Muscle of leg (tissue), 16 donors: ENCODE measurements at places on chromosomes 6 and 20. TPM values are rescaled to one million over a fixed set of nuclear protein-coding genes. Genes with fewer than 3 reads are reported as not detected.

DNA sequence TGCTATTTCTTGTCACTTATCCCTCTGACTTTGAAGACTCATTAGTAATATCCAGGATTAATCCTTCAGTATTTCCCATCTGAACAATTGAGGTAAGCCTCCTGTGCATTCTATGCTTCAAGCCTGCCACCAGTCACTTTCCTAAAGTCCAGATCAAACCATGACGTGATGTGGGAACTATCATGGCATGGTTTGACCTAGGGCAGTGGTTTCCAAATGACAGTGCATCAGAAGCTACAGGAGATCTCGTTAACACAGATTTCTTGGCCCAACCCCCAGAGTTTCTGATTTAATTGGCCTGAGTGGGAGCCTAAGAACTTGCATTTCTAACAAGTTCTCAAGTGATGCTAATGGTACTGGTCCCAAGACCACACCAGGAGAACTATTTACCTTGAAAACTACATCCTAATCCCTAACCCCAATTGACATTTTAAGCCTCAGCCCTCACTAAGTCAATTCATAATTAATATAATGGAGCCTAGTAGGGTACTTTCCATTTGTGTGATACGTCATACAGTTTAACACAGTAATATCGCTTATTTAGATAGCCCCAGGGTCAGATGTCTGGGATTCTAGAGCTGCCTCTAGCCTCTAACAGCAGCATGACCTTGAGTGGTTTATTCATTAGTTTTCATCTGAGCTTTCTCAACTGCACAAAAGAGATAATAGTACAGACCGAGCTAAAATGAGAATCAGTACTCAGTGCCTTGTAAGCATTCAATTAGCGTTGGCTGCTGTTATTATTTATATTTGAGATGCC is 907.6 kb downstream of the TFAP2A start:
- no peak for DNase-seq

DNA sequence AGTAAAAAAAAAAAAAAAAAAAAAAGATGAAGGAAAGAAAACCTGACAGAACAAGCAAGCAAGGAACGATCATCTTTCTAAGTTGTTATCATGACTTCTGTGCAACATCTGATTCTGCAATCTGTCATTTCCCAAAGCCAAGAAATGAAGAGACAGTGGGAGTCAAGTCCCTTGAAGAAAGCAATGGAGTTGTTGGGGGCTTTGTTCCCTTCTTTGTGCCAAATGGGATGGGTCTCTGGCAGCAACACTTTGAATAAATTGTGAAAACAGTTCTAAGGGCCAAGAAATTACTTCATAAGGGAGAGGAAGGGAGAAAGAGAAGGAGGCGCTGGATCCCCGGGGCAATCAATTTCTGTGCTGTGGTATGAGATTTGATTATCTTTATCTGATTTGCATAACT is 33.3 kb upstream of the RSPO3 start:
- peak; percentile 67 for DNase-seq

DNA sequence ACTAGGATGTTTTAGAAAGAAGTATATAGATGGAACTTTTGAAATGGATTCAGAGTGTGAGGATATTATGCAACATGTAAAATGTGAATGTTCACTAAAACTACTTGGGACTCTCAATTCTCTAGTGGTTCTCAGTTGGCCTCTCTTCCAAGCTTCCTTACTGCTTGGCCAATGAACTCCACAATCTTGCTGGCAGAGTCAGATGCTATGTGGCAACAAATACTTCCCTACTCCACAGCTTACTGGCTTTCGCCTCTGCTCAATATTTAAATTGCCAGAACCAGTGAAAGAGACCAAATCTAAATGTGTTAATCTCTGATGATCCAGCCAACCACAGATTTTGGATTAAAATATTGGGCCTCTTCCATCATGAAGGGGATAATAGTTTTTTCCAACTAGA is 138.4 kb downstream of the HTR1B start:
- DNase-seq, result peak; percentile 84

DNA sequence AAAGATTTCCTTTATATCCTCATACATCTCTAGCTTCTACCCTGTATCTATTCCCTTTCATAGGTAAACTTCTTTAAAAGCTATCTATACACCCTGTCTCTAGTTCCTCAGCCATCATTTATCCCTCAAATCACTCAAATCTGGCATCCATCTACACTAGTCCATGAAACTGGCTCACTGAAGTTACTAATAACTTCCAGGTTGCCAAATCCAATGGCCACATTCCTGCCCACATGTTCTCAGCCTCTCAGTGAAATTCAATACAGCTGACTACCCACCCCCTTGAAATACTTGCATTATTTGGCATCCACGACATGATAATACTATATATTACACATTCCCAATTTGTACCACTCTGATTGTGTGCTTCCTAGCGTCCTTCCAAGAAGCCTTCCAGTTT is 8.7 kb downstream of the REPS1 start:
- DNase-seq, result no peak

GRCh38 chr6:56475736-56476457 is 166.8 kb downstream of the DST start:
- DNase-seq, result peak; percentile 42

- no peak for DNase-seq
These were observed 40.4 kb upstream of the PRELID3B start for GRCh38 chr20:59082981-59083380.

- DNase-seq, result peak; percentile 46
These were observed 45.4 kb downstream of the SSR1 start for GRCh38 chr6:7267466-7268091.

- no peak for DNase-seq
These were observed 19.3 kb downstream of the CITED2 start for GRCh38 chr6:139355172-139355571.

- DNase-seq, result peak; percentile 18
These were observed 78.6 kb downstream of the AIG1 start for GRCh38 chr6:143139239-143139784.

- peak; percentile 57 for DNase-seq
These were observed 206.2 kb upstream of the TCF21 start for GRCh38 chr6:133682506-133683307.

CD109 gene
- polyA plus RNA-seq, result 19.1 TPM

FOXC1 gene
- polyA plus RNA-seq, result 2.4 TPM

FOXO3 gene
- 29.1 TPM for polyA plus RNA-seq

SIGLEC1 gene
- polyA plus RNA-seq, result 6.2 TPM

ZC2HC1B gene
- polyA plus RNA-seq, result not detected

HLA-DQB1 gene
- polyA plus RNA-seq, result 4.4 TPM

CRISP2 gene
- not detected for polyA plus RNA-seq
